ENCODE measurements at places on chromosomes 5 and 9.

DNA sequence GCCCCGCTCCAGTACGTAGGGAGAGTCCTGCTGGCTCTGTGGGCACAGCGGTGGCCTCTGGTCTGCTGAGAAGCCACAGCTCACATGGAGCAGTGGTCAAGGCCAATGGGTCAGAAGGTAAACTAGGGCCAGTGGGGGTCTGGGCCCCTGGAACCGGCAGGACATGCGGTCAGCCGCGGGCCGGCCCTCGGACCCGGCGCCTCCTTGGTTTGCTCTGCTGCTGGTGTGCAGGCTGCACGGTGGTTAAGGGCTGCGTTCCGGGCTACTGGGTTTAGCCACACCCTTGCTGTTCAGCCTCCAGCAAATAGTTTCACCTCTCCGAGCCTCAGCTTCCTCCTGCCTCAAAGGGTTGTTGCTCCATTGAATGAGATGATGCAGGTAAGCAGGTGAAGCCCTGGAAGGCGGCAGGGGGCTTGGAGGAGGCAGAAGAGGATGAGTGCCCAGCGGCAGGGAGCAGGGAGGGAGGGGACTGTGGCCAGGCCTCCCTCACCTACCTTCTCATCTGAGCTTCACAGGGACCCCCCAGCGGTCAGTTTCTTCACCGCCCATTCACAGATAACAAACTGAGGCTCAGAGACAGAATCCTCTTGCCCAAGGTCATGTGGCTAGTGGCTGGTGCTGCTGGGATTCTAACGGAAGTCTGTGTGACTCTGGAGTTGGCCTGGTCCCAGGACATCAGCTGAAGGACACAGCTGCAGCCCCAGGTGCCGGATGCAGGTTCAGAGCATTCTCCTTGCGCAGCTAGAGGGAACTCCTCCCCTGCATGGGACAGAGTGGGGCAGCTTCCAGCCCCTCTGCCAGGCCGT lies 3.7 kb upstream of the COL5A1 start:
- no peak for DNase-seq

- no peak for DNase-seq
These were observed 30.6 kb upstream of the IL33 start for GRCh38 chr9:6184749-6185645.

GRCh38 chr5:149210225-149210624 lies 61.4 kb upstream of the AFAP1L1 start:
- DNase-seq, result no peak

- no peak for DNase-seq
These were observed 47.3 kb upstream of the CEP78 start for GRCh38 chr9:78188594-78188993.

- DNase-seq, result no peak
These were observed 19.8 kb upstream of the ITGA1 start for GRCh38 chr5:52767766-52768480.
